ENCODE measurements at places on chromosomes 5 and 9.

DNA sequence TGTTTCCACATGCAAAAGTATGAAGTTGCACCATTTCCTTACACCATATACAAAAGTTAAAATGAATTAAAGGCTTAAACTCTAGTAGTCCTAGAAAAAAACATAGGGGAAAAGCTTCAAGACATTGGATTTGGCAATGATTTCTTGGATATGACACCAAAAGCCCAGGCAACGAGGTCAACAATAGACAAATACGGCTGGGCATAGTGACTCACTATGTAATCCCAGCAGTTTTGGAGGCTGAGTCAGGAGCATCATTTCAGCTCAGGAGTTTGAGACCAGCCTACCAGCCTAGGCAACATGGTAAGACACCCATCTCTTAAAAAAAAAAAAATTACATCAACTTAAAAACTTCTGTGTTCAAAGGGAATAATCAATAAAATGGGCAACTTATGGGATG, 30.9 kb upstream of the SREK1 start:
- DNase-seq = no peak

DNA sequence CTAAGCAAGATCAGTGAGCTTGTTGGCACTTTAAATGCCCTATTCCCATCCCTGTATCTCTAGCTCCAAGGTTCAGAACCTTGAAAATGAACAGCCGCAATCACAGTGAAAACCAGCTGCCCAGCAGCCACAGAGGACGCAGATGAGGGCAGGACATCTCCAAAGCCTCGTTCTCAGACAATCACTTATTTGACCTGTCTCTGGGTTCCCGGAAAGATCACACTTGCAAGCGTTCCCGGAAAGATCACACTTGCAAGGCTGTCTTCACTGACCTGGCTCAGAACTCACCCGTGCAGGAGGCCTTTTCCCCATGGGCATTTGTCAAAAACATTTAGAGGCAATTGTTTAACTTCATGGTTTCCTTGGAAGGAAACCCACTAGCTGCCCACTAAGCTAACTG, 25.7 kb downstream of the IPPK start:
- DNase-seq = no peak

GRCh38 chr9:93254806-93255493, 71.0 kb downstream of the WNK2 start:
- peak; percentile 14 for DNase-seq

DNA sequence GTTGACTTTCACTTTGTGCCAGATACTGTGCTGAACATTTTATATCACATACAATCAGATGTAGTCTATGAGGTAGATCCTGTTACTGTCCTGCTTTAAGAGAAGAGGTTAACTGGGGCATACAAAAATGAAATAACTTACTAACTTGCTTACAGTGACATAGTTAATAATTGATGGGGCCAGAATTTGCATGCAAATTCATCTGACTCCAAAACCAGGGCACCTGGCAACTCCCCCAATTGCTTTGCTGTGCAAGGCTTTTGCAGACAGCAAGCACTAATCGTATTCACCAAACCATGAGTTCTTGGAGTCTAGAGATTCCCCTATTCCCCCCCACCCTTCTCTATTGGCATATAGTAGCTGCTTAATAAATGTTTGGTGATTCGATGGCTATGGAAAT, 155.9 kb downstream of the TTLL11 start:
- DNase-seq = no peak

DNA sequence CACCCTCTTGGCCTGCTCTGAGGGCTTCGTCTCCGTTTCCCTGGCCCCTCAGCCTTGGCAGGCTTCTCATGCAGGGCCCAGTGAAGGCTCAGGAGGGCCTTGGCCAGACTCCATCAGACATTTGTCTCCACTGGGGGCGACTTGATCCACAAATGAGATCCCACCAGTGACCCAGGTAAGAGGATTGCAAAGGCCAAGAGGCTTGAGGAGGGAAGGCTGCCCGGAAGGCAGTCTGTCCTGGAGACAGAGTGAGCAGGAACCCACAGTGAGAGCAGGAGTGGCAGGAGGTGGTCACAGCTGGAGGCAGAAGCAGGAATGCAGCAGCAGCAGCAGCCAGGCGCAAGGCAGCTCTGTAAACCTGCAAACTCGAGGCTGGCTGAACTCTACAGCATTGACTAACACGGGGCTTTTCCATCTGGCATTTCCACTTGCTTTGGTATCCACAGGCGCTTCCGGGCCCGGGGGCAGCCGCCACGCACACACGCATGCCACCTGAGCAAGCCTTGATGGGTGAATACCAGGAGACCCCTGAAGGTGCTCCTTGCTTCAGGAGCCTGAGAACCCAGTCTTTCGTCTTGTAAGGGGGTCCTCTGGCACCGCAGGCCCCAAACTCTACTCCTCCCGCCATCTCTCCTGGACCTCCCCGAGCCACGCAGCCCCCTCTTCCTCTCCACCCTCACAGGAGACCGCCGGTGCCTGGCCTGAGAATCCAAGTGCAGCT, 14.7 kb downstream of the MGAT1 start:
- no peak for DNase-seq

GRCh38 chr9:98148486-98148885, 29.5 kb upstream of the TRIM14 start:
- no peak for DNase-seq

- DNase-seq = no peak
These were observed 18.1 kb upstream of the SCAI start for GRCh38 chr9:125161284-125161918.

DNA sequence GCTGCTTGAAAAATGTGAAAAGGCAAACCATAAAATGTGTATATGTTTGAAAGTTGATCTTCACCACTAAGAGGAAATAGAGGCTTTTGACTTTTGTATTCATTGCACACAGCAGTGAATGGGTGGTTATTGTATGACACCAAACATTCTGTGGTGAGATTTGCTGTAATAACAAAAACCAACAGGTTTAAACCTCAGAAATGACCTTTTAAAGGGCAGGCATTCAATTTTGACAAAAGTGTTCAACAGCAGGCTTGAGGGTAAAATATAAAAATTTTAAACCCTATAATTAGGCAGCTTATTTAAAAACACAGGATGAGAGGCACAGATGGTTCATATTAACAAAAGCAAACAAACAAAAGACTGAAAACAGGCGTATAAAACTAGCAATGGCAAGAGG, 128.1 kb upstream of the NUDT12 start:
- DNase-seq = no peak

DNA sequence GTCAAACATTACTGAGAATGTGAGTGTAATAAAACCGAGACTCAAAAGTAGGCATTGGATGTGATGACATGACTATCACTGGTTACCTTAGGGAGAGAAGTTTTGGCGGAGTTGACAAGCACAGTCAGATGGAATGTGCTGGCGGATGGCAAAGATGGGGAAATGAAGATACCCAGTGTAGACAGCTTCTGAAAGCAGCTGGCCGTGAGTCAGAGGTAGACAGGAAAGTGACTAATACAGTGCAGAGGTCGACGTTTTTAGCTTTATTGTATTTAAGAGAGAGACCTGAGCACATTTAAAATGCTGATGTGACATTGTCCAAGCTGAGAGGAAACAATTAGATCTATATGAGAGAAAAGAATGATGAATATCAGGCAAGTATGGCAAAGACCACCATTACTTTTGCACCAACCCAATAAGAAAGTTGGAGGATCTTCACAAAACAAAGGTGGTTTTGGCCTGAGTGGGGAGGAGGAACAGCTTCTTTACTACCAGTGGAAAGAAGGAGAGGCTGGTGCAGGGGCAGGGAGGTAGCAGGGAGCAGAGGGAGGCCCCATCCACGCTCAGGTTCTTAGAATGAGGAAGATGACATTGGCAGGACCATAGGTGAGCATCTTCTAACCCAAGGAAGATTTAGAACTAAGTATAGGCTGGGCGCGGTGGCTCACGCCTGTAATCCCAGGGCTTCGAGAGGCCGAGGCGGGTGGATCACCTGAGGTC, 36.7 kb upstream of the KCNIP1 start:
- no peak for DNase-seq

- no peak for DNase-seq
These were observed 195.5 kb downstream of the SEMA5A start for GRCh38 chr5:9350301-9350797.

GRCh38 chr5:43073597-43074546, 33.8 kb upstream of the ANXA2R start:
- no peak for DNase-seq

DNA sequence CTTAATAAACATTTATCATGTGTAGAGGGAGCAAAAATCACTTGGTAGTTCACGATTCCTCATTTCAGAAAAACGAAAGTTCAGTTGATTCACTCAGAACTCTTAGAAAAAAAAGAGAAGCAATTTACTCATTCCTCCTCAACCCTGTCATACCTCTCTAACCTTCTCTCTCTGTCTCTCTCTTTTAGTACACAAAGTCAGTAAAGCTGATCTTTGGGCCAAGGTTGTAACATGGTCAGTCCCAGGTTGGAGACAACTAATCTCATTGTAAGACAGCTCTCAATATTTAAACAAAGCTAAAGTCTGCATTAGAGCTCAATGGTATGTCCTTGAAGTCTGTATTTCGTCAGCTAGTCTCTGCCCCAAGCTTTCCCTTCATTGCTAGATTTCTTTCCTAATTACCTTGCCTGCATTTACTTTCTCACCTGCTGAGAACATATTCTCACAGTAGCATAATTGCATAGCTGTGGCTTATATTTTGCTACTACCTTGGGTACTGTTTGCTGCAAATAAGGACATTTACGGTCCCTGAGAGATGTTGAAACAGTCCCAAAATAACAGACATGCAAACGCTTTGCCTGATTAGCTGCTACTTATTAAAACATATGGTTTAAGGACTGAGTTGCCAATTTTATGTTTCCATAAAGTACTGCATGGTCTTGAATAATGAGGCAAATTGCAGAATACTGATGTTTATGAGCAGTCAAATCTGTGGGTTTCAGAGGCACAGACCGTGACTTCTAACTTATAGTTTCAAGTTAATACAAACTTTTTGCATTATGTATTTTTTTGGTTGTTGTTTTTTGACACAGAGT, 138.3 kb downstream of the GPBP1 start:
- no peak for DNase-seq

GRCh38 chr5:56327809-56328208, 94.7 kb upstream of the ANKRD55 start:
- no peak for DNase-seq

GRCh38 chr9:109934857-109935215, 154.8 kb downstream of the PALM2AKAP2 start:
- no peak for DNase-seq

DNA sequence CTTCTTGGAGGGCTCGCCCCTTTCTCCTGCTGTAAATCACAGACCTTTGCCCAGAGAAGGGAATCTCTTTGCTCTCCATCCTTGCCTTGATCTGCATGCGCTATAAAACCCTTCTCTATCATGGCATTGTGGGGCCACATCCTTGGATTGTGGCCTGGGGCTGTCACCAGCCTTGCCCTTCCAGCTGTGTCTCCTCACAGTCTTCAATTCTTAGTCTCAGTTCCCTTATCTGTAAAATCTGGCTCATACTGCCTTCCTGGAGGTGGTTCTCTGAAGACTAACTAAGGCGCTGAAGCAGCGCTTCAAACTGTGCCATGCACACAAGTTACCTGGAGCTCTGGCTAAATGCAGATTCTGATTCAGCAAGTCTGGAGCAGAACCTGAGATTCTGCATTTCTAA, 53.4 kb upstream of the RARS1 start:
- DNase-seq = no peak

DNA sequence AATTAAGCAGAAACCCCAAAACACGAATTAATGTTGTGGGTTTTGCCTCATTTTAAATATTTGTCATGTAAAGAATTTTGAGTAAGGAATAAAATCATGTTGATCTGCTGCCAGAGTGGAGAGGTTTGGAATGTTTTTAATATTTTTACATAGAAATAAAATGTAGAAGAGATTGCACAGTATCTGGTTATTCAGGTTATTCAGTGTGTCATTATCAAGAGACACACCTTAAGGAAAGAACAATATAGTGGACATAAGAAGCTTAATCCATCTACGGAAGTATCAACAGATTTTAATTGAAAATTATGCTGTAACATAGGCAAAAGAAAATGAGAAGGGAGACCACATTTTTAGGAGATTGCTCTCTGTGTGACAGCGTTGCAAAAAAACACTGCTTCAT, 410.4 kb downstream of the MED10 start:
- DNase-seq = no peak

- no peak for DNase-seq
These were observed 830 bp downstream of the TRAF1 start for GRCh38 chr9:120925535-120926396.

DNA sequence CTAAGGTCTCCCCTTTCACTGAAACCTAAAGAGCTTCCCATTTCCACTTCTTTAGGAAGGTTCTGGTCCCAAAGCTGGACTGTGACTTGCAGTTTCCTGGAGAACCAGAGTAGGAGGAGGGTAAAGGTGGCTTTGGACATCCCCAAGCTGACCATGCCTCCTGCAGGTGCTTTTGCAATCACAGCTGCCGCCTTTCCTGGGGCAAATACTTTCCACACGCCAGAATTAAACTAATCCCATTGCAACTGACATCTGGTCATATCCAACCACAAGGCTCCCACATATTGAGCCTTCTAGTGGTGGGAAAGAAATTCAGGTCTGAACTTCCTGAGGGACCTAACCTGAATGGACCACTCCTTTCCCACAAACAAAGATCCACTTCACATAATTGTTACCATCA, 92.7 kb downstream of the NRG2 start:
- DNase-seq = no peak

- no peak for DNase-seq
These were observed 86.9 kb downstream of the FRMD3 start for GRCh38 chr9:83451308-83451707.

- no peak for DNase-seq
These were observed 11.4 kb upstream of the MATR3 start for GRCh38 chr5:139282197-139282557.

DNA sequence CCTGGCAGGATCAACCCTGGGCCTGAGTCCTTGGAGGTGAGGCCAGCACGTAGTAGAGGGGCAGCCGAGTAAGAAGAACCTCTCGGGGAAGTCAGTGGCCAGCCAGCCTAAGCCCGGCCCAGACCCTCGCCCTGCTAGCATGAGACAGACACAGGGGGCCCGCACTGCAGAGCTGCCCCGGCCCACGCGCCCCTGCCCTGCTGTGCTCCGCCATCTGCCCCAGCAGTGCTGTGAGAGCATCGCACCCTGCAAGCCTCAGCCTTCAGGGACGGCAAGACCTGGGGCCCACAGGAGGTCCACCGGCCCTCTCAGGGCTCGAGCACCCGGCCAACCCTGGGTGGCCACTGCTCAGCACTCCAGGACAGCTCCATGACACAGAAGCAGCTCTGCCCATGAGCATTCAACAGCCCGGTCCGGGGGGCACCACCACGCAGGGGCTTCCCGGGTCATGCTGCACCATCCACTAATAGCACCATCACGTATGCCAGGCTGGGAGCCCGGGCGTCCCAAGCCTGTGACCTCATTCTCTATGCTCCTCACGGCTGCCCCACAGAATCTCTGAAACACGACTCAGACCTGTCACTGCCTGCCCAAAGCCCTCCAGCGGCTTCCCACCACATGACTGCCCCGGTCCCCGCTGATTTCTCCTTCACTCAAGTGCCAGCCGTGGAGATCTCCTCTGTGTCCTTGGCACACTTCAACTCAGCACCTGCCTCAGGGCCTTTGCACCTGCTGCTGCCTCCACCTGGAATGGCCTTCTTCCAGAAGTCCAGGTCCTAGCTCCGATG, 38.1 kb downstream of the ADAMTS2 start:
- no peak for DNase-seq
